ENCODE measurements at places on chromosomes 11 and 22. TPM values are rescaled to one million over a fixed set of nuclear protein-coding genes. Genes with fewer than 3 reads are reported as not detected.

F2 gene
- not detected for total RNA-seq

SLC6A5 gene
- not detected for total RNA-seq

ANO5 gene
- total RNA-seq: 12.0 TPM

TAF6L gene
- 16.9 TPM for total RNA-seq

BACE1-AS gene
- 5.9 TPM for total RNA-seq

SCUBE1 gene
- total RNA-seq: 5.8 TPM

LRP4 gene
- total RNA-seq: 6.7 TPM

GLYATL1 gene
- total RNA-seq: 0.34 TPM

RAG1 gene
- 2.5 TPM for total RNA-seq

SLC5A1 gene
- total RNA-seq: 53.6 TPM

PACSIN3 gene
- total RNA-seq: 2.2 TPM

CCDC89 gene
- 4.3 TPM for total RNA-seq

CCDC116 gene
- 0.53 TPM for total RNA-seq
